NCI-H510A treated with DMSO at 0.1 percent for 48 hours (cell line): ENCODE measurements at places on chromosomes 11 and 22.

DNA sequence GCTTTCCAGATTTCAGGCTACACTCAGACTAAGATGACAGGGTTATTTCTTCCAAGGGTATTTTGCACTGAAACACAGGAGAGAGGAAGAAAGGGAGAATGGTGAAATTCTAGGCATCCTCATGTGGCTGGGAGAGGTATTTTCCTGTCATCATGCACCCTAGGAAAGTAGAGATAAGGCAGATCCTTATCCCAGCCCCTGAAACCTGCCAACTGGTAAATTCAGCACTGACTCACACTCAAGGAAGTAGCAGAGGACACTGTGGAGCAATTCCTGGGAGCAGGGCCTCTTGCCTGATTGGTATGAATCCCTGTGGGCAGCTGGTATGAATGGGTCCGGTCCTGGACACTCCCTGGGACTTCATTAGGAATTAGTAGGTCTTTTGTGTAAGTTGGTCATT, 37.6 kb upstream of the SLC5A1 start:
- DNase-seq = no peak

DNA sequence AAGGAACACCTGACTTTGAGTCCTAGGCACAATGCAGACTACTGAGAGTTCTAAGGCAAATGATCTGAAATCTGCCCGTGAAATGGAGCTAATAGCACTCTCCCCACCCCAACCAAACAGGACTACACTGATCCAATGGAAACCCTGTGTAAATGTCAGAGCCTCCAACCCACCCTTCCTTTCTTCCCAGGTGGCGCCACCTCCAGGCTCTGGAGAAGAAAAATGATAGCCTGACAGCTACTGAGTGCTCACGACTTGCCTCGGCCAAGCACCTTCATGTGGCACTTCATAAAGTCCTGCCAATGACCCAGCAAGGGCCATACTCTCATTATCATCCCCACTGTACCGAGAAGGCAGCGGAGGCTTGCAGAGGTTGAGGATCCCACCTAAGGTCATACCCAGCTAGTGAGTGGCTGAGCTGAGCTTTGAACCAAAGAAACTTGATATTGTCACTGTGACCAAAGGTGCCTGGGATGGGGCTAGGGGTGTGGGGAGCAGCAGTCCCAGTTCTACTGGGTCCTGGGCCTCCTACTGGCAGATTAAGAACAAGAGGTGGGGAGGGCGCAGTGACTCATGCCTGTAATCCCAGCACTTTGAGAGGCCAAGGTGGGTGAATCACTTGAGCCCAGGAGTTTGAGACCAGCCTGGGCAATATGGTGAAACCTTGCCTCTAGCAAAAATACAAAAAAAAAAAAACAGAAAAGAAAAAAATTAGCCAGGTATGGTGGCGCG, 20.5 kb downstream of the TST start:
- DNase-seq = no peak

- no peak for DNase-seq
These were observed 7.3 kb downstream of the SIDT2 start for GRCh38 chr11:117185736-117186430.

GRCh38 chr11:44267750-44268613, 42.0 kb downstream of the ALX4 start:
- no peak for DNase-seq

DNA sequence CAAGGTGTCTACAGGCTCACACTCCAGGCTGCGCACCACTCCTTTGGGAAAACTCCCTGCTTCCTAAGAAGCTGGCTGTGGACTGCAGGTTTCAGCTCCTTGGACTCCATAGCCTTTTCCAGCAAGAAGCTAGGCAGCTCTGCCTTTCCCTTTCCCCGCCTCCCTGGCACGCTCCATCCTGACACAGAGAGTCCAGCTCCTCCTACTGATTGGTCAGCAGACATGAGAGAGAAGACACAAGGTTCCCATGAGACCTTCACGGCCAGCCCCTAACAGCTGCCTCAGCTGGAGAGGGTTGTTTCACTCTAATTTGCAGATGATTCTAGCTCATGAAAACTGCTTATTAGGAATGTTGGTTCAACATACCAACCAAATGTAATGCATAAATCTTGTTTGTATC, 27.6 kb downstream of the TENM4 start:
- peak; percentile 18 for DNase-seq

DNA sequence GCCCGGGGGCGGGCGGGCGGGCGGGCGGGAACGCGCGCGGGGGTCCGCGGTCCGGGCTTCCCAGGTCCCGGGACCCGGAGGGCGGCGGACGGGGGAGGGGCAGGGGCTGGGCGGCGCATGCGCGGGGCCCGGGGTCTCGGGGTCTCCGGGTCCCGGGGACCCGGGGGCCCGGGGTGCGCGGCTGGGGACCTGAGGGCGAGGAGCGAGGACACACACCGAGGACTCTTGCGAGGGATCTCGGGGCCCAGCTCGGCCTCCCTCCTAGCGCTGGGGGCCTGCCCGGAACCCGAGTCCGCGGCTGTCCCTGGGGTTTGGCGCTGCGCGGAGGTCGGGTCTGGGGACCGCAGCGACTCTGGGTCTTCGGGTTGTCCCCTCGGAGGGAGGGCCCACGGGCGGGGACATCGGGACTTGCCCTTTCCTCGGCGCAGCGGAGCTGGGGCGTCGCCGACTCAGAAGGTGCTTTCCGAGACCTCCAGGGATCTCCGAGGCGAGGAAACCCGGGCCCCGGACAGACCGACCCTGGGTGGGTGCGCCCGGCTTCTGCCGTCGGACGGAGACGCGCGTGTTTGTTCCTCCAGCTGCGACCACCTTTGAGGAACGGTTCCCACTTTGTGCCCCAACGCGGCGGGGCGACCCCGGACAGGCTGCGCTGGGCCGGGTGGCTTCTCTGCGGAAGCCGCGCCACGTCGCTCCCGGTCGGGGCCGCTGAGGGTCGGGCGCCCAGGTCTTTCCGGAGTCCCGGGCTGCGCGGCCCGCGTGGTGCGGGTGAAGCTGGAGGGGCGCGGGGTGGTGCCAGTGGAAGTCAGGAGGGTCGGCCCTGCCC, 540 bp downstream of the PPARA start:
- DNase-seq = no peak

GRCh38 chr11:26995701-26996460, 2.0 kb downstream of the FIBIN start:
- no peak for DNase-seq

GRCh38 chr11:26014456-26015115, 317.3 kb upstream of the ANO3 start:
- DNase-seq = no peak

- peak; percentile 59 for DNase-seq
These were observed 75.3 kb downstream of the FBLN1 start for GRCh38 chr22:45577746-45578523.
